ENCODE measurements at places on chromosomes 4 and X.

DNA sequence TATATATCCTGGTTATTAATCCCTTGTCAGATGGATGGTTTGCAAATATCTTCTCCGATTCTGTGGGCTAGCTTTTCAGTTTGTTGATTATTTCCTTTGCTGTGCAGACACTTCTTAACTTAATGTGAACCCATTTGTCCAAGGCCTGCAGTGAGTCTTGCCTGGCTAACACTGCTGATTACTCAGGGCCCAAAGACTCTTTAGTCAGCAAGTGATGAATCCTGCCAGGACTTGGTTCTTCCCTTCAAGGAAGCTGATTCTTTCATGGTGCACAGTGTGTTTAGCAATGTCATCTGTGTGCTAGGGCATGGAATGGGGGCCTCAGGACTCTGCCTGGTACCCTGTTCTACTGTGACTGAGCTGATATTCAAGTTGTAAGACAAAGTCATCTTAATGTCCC, 81.8 kb upstream of the TEX13A start:
- no peak for DNase-seq

DNA sequence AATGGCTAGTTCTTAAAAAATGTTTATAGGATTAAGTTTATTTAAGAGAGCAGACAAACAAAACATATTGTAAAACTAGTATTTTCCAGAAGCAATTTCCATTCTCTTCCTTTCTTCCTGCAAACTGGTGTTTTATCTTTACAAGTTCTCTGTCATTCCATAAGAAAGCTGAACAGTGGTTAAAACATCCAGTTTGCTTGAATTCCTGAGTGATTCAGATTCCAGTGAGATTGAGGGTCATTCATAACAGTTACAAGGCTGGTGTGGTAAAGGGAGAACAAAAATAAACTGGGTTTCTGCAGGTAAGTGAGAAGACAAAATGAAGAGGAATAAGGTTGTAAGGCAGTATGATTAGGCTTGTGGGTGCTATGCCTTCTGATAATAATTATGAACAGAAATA, 544.8 kb upstream of the DIPK2B start:
- DNase-seq, result no peak

DNA sequence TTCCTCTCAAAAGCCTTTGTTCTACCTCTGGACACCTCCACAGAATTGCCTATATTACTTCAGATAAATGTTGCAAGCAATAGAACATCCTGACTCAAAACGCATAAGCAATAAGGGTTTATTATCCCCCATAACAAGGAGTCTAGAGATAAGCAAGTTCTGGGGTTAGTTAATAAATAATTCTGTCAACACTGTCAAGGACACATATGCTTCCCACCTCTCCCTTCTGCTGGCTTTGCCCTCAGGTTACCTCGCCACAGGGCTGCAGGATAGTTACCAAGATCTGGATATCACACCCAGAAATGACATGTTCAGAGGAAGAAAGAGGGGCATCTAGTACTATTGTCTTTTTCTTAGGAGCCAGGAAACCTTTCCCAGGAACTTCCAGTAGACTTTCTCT, 14.0 kb upstream of the DUSP21 start:
- no peak for DNase-seq

DNA sequence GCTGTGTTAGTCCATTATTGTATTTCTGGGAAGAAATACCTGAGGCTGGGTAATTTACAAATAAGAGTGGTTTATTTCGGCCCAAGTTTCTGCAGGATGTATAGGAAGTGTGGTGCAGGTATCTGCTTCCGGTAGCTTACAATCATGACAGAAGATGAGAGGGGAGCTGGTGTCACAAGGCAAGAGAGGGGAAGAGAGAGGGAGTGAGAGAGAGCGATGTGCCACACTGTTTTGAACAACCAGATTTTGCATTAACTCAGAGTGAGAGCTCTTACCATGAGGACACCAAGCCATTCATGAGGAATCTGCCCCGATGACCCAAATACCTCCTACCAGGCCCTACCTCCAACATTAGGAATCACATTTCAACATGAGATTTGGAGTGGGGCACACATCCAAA, 627.6 kb upstream of the FRG1 start:
- no peak for DNase-seq

GRCh38 chrX:1537031-1537715, at the start of gene P2RY8:
P2RY8 (minus strand) TSS chrX:1537185; CDS start chrX:1466558, 70,627 bp downstream.
- peak; percentile 96 for DNase-seq

DNA sequence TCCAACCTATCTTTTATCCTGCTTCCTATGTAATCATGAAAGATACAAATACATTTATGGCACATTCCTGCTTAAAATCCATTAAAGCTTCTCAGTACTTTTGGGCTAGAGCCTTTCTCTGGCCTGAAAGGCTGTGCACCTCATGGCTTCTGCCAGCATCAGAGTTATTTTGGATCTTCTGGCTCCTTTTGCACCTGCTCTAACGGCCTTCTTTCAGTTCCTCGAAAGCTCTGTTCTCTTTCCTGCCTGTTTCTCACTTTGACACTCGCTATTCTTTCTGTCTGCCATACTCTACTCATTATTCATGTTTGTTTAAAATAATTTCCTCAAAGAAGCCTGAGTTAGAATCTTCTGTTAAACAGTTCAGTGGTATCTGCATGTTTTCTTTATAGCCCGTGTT, 86.0 kb downstream of the LRP2BP start:
- no peak for DNase-seq

GRCh38 chr4:183960046-183960420, 54.9 kb downstream of the STOX2 start:
- peak; percentile 4 for DNase-seq

- no peak for DNase-seq
Observed at GRCh38 chrX:30794497-30794896, 94.6 kb downstream of the TAB3 start.

DNA sequence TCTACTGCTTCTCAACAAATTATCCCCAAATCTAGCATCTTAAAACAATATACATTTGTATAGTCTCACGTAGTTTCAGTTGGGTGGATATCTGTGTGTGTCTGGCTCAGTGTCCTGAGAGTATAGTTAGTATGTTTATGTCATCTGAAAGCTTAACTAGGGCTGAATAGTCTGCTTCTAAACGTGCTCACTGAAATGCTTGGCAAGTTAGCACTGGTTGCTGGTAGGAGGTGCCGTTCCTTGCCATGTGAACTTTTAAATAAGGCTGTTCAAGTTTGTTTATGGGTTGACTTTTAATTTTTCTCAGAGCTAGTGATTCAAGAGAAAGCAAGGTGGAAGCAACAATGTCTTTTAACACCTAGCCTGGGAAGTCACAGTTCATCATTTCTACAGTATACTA, 1673.6 kb downstream of the PCDH7 start:
- DNase-seq, result no peak

DNA sequence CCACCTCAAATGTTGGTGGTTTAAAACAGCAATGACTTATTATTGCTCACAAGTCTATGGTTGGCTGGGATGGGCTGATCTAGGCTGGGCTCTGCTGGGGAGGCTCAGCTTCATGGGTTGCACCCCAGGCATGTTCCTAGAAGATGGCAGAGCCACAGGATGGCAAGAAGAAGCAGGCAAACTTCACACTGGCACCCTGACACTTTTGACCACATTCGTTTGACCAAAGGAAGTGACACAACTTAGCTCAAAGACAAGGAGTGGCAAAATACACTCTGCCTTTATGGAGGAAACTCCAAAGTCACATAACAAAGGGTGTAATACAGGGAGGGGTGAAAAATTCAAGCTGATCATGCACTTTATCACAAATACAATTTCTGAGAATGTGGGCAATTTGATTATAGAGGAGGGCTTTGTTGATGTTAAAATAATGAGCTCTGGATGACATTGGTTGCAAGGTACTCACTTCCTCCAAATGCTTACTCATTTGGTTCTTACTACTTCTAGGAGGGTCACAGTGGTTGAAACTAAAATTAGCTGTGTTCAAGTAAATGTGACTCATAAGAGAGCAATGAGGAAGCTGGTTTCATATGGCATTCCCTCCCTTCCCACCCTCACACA, 249.2 kb upstream of the RPS6KA3 start:
- DNase-seq, result peak; percentile 53

DNA sequence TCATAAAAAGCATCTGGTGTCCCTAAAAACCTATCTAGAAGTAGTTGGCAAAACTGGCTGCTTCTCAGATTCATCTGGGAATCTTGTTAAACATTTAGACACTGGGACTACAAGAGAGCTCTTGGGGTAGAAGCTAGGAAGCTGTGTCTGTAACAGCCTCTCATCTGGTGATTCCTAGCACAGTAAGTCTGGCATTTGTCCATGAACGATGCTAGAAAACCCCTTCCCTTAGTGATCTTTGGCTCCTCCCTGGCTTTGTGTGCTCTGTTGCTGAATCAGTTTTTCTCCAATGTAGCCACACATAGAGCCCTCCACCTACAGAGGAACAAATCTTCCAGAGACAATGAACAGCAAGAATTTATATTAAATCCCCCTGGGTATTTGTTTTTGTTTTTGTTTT, 951.7 kb upstream of the LCORL start:
- no peak for DNase-seq
